Fibroblast of the aortic adventitia (primary cell): ENCODE measurements at places on chromosomes 12 and 14. TPM values are rescaled to one million over a fixed set of nuclear protein-coding genes. Genes with fewer than 3 reads are reported as not detected.
A peak's percentile ranks its signal among the peaks of the same experiment; 100 is the strongest.

DNA sequence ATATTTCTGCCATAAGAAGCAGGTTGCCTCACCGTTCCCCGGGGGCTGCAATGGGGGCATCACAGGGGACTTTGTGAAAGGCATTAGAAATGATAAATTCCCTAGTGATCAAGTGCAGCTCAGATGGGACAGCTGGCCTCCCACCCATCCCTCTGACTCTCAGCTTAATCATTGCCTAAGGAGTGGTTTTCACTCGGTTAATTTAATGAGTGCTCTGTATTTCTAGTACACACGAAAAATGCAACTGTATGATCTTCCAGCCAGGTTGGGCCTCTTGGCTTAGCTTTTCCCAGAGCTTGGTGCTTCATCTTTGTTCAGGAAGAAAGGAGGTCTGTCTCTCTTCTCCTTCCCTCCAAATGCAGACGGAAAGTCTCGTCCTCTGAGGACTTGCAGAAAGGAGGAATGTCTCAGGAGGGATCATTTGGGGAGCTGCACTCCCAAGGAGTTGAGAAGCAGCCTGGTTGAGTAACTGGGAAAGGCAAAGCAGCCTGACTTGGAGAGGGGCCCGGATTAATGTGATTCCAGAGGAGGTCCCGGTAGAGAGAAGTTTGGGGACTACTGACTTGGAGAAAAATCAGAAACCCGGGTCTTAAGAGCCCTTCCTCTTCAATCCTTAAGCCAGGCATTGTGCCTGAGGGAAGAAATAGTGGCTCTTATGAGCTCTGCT is 7.2 kb downstream of the CD9 start:
- no peak for DNase-seq

DNA sequence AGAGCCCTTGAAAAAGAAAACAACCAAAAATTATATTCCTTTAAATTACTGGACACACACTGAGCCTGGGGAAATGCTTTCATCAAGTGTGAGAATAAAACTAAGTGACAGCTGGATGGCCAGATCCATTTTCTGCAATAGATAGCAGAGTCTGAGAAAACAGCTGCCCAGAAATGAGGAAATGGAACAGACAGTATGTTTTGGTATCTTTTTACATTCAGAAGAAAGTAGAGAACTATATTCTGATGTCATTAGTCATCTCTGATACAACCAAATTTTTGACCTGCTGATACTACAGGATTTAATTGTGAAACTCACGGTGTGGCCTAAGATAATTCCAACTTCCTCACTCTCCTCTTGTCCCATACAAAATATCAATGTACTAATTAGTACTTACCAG is 78.2 kb downstream of the HMGA2 start:
- DNase-seq, result peak; percentile 72

GRCh38 chr14:98173305-98173704 is 1098.7 kb downstream of the BCL11B start:
- no peak for DNase-seq

GRCh38 chr14:76339728-76340615 is 36.0 kb upstream of the ESRRB start:
- DNase-seq, result no peak

DNA sequence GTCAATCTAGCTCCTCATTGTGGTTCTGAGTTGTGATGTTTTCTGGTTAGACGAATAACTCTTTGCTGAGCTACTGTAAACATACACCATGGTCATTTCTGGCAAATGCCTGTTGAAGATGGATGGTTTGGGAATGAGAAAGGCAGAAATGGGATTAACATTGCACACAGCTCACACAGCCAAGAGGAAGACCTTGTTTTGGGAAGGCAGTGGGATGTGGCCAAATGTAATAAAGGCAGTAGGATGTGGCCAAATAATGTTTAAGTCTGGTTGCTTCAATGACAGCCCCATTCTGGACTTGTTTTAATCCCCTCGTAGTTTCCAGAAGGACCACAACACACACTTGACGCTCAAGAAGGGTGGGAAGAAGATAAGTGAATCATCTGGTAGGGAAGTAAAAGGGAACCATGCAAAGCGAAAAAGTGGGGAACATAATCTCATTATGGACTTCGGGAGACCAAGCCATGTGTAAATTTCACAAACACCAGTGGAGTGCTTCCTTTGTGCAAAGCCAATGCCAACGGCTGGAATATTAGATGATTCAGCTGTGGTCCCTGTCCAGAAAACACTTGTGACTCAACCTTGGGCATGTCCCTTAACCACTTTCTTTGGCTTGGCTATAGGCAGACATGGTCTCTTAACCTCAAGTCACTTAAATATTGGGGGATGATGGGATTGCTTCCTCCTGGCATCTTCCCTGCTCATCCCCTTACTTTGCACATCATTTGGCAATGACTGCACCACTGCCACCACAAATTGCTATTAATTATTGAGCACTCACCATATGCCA is 284.4 kb upstream of the CRY1 start:
- peak; percentile 20 for DNase-seq

TAS2R42 gene
- total RNA-seq, result not detected in 2 replicates

DNA sequence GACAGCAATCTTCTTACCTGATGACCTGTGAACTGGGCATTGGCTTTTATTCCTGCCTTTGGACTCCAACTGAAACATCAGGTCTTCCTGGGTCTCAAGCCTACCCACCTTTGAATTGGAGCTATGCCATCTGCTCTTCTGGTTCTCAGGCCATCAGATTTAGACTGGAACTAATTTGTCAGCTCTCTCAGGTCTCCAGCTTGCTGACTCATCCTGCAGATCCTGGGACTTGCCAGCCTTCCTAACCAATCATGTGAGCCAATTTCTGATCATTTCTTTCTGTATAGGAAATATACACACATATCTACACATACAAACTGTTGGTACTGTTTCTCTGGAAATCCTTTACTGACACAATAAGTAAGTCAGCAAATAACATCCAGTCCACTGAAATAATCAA is 65.3 kb upstream of the TSPAN8 start:
- DNase-seq, result peak; percentile 28

OR11H12 gene
- total RNA-seq, result not detected in 2 replicates

- peak; percentile 15 for DNase-seq
Observed at GRCh38 chr14:63045234-63045611, at the start of gene KCNH5. KCNH5 (minus strand) TSS chr14:63045458; CDS start chr14:63045186, 272 bp downstream.

- no peak for DNase-seq
Observed at GRCh38 chr12:82458101-82458500, 99.8 kb downstream of the METTL25 start.

- DNase-seq, result no peak
Observed at GRCh38 chr12:106907411-106907810, 48.3 kb upstream of the TMEM263 start.

DNA sequence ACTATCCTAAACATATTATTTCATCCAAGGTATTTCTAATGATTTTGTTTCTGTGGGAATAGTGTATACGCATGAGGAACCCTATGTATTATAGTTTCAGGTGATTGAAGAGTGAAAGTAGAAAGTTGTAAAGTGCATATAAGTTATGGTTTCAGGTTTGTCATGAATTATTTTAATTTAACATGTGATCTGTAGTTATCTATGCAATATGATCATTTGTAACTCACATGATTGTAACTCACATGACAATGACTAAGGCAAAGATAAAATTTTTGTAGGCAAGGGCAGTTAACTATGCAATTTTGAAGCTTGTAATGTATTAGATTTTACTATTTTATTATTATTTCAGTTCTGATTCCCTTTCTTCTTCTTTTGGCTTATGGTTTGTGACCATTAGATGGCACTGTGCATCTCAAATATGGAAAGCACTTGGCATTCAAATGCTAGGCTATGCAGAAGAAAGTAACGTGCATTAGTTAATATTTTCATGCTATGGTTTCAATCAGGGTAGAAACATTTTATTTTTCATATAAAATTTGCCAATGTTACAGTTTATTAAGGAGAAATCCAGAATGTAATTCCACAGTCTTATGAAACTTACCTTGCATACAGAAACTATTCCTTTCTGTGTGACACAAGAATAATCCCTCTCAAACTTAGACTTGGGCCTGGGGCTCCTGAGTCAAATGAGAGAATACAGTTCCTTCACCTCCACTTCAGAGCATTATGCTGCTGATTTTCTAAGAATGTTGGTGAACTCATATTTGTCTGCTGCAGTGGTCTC is 15.8 kb upstream of the TMEM30B start:
- DNase-seq, result peak; percentile 67

- DNase-seq, result peak; percentile 62
Observed at GRCh38 chr14:64711039-64711438, 6.8 kb downstream of the PLEKHG3 start.

DNA sequence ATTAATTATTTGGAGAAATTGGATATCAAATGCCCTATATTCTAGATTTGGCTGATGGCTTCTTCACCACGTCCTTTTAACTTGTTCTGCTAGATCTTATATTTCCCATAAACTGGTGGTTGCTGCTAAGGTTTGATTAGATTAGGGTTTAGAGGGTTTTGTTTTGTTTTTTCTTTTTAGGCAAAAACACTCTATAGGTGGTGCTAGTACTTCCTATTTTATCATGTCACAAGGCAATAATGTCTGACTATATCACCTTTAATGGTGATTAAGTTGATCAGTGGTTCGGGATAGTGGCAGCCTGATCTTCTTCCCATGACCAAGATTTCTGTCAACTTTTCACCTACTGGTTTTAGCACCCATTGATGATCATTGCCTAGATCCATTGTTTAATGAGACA is 455.1 kb downstream of the RAD51B start:
- DNase-seq, result no peak

PPP4R3A gene
- total RNA-seq, result 51.9 and 59.4 TPM in 2 replicates

KRT75 gene
- not detected in 2 replicates for total RNA-seq

DNA sequence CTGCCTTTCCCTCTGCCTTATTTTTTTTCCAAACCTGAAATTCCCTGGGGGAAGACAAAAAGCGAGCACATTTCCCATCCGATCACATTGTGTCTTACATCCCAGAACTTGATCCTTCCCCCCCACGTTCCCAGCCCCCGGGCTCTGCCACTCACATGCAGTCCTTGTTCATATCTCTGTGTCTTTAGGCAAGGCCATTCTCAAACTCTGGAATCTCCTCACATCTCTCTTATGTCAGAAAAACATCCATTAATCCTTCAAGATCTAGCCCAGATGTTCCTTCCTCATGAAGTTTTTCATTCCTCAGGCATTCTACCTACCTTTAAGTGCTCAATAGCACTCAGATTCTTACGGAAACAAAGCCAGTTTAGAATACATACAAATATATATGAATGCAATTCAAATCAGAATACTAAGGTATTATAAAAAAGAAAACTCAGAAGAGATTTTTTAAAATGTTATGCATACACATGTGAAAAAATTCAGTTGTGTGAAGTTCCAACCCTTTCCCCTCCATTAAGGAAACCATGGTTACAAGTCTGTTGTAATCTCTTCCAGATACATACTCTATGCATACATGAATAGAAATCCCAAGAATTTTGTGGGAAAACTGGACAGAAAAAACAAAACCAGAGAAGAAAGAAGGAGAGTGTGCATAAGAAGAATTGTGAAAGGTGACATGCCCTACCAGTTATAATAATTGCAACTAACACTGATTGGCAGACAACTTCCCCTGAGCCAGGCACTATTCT is 120.3 kb downstream of the SLC38A1 start:
- no peak for DNase-seq

A2ML1 gene
- under 0.01 TPM in 1 of 2 replicates, not detected in the other for total RNA-seq

RIPK3 gene
- total RNA-seq, result 0.99 and 3.0 TPM in 2 replicates

DNA sequence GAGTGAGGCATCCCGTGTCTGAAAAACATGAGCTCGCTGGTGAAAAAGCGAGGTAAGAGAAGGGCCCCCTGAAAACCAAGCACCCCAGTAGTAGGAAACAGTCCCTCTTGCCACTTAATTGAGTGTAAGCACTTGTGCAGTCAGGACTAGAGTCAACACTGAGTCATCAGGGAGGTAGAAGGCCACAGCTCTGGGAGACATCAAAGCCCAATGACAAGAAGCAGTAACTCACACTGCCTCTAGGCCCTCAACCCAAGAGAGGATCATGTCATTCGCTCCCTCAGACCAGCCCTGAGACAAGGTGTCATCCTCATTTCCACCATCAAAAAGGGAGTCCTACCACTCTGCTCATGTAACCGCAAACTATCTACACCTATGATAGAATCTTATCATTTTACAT is 17.8 kb downstream of the POMT2 start:
- peak; percentile 34 for DNase-seq

DNA sequence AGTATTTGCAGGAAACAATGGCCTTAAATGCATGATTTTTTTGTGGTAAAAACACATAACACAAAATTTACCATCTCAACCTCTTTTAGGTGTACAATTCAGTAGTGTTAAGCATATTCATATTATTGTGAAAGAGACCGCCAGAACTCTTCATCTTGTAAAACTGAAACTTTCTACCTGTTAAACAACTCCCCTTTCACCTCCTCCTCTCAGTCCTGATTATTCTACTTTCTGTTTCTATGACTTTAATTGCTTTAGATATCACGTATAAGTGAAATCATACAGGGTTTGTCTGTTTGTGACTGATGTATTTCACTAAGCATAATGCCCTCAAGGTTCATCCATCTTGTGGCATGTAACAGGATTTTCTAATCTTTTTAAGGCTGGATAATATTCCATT is 353.4 kb downstream of the ADAMTS20 start:
- no peak for DNase-seq

DNA sequence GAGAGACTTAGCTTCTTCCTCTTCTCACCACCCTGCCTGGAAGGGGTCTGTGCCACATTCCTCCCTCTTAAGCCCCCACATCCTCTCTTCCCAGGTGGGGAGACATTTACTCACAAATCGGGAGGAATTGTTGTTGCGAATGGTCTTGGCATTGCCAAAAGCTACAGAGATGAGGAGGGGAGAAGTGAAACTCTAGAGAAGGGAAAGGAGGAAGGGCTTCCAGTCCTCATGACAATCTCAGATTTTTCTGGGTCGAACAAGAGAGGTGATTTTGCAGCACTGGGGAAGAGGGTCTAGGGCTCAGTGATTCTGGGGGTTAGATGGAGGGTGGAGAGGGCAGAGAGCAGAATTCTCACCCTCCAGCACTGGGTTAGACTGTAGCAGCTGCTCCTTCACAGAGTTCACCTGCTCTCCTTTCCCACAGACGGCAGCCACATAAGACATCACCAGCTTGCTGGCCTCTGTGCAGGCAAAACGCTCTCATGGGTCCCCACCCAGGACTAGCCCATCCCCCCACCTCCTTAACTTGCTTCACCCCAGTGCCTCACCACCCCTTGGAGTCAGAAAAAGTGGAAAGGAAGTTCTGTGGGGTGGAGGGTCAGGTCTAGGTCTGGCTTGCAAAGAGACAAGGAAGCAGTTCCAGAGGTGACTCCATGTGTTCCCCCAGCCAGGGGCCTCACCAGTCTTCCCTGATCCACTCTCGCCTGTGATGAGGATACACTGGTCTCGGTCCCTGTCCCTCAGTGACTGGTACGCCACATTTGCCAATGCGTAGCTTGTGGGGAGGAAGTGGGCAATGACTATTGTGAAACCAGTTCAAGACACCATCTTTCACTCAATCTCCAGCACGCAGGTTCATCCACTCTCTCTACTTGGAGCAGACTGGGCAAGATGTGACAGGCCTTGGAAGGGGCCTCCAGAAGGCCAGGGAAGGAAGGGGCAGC is 2.7 kb downstream of the MYO1A start:
- no peak for DNase-seq

GRCh38 chr12:120413901-120414695 is 23.8 kb upstream of the COX6A1 start:
- DNase-seq, result no peak

SERPINA1 gene
- not detected in 2 replicates for total RNA-seq

ZNF891 gene
- 1.8 and 1.9 TPM in 2 replicates for total RNA-seq

- no peak for DNase-seq
Observed at GRCh38 chr12:100491104-100491503, 17.4 kb downstream of the NR1H4 start.

- DNase-seq, result no peak
Observed at GRCh38 chr12:68487721-68488309, 122.9 kb upstream of the RAP1B start.

- DNase-seq, result no peak
Observed at GRCh38 chr12:48978291-48978740, at the start of gene WNT1. WNT1 (plus strand) TSS chr12:48978322; CDS start chr12:48978651, 329 bp downstream.
